Thoracic aorta (tissue), 2 donors: ENCODE measurements at places on chromosomes 3 and 15. TPM values are rescaled to one million over a fixed set of nuclear protein-coding genes. Genes with fewer than 3 reads are reported as not detected.

GRCh38 chr3:128152419-128153155, 694 bp upstream of the EEFSEC start:
- peaks cover 13% of the 10 kb centered on the region for H3K4me1 ChIP-seq
- H3K36me3 ChIP-seq = no peaks in the 10 kb centered on the region
- peak overlapping the region; percentile 93 for H3K4me3 ChIP-seq
- H3K27ac ChIP-seq = peak overlapping the region; percentile 77

- peaks cover 11% of the 10 kb centered on the region for H3K4me1 ChIP-seq
- no peak for DNase-seq
- peak overlapping the region; percentile 55 for H3K27ac ChIP-seq
Measured at GRCh38 chr3:130699765-130700164, 46.9 kb downstream of the PIK3R4 start.

GRCh38 chr3:28726840-28727239, 378.2 kb upstream of the AZI2 start:
- H3K4me1 ChIP-seq = peaks cover 15% of the 10 kb centered on the region
- H3K4me3 ChIP-seq = no peak overlapping the region
- no peaks in the 10 kb centered on the region for H3K27me3 ChIP-seq
- DNase-seq = no peak
- H3K27ac ChIP-seq = no peak overlapping the region

DNA sequence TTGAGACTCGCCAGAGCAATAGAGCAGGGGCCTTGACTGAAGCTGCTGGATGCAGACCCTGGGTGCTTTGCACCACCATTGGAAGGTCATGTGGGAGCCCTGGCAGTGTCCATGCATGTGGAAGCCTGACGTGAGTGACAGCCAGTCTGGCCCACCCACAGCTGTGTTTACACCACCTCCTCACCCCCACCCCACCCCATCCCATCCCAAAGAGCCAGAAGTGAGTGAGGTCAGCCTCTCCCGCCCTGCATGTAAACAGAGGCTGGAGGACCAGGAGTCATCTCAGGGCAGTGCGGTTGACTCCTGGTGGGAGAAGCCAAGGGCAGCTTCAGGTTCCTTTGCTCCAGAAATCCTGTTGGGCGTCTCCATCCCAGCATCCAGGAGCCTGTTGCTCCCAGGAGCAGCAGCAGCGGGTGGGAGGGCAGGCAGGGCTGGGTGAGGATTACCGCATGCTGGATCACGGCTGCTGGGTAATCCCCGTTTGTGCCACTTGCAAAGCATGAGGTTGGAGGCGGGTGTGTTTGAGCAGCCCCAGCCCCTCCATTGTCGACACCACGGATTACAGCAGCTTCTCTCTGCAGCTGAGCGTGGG, 44.6 kb downstream of the CORO2B start:
- H3K36me3 ChIP-seq = no peaks in the 10 kb centered on the region
- DNase-seq = no peak
- peaks cover 3% of the 10 kb centered on the region for H3K4me1 ChIP-seq
- no peak overlapping the region for H3K27ac ChIP-seq
- no peaks in the 10 kb centered on the region for H3K27me3 ChIP-seq

- peaks cover 97% of the 10 kb centered on the region for H3K4me1 ChIP-seq
- H3K27me3 ChIP-seq = no peaks in the 10 kb centered on the region
- H3K27ac ChIP-seq = peak overlapping the region; percentile 55
- no peak overlapping the region for H3K4me3 ChIP-seq
- no peaks in the 10 kb centered on the region for H3K36me3 ChIP-seq
- no peak for DNase-seq
Measured at GRCh38 chr3:188166441-188166840, 12.5 kb downstream of the LPP start.

The SLC49A4 gene
- total RNA-seq = 20.0 TPM

- no peaks in the 10 kb centered on the region for H3K27me3 ChIP-seq
- H3K4me3 ChIP-seq = no peak overlapping the region
- H3K4me1 ChIP-seq = peaks cover 48% of the 10 kb centered on the region
- H3K27ac ChIP-seq = peak overlapping the region; percentile 40
- no peaks in the 10 kb centered on the region for H3K36me3 ChIP-seq
- no peak for DNase-seq
Measured at GRCh38 chr3:194574639-194575483, 58.4 kb downstream of the TMEM44 start.

GRCh38 chr3:153722157-153722556, 399.0 kb upstream of the ARHGEF26 start:
- H3K4me3 ChIP-seq = no peak overlapping the region
- DNase-seq = no peak
- no peak overlapping the region for H3K27ac ChIP-seq
- H3K4me1 ChIP-seq = no peaks in the 10 kb centered on the region

DNA sequence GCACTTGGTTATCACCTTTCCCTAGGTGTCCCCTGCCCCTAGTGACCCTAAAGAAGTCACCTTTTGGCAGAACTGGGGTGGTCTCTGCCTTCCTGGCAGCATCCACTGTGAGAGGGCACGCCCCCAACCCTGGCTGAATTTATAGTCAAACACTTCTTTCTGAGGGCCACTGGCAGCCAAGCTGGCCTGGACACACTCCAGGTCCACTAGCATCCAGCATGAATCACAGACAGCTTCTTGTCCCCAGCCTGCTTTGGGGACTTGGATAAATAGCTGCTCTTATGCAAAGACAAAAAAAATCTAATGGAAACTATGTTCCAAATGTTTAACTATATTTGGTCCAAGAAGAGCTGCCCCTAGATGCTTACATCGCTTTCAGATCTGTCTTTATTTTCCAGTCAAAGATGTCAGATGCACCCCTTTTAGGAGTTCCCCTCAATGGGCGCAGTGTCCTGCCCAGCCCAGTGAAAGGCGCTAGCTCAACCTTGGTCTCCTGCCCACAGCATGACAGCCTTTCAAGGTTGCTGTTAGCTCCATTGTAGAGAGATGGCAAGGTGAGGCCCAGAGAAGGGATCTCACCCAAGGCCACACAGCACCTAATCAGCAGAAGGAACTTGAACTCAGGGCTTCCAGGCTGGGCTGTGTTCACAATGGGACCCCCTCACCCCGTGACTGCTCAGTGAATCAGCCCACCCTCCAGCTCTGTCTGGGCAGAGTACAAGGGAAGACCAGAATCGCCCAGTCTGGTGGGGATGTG, 7.0 kb downstream of the RASL12 start:
- peak overlapping the region; percentile 27 for H3K4me3 ChIP-seq
- DNase-seq = no peak
- H3K27ac ChIP-seq = peak overlapping the region; percentile 97
- no peaks in the 10 kb centered on the region for H3K27me3 ChIP-seq
- H3K36me3 ChIP-seq = peaks cover 46% of the 10 kb centered on the region
- peaks cover 100% of the 10 kb centered on the region for H3K4me1 ChIP-seq

DNA sequence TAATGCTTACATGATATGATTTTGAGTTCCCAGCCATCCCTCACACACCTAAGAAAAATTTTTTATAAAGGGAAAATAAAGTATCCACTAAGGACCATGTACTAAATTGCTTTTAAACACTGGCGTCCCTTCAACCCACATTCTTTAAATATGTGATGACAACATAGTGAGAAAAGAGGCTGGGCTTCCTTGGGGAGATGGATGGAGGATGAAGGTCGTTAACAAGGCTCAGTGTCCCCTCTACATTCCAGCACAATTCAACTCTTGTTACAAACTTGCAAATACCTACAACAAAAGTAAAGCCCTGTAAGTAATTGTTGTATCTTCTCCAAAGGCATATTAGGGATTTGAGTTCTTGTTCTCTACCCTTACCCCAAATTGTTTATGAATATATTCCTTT, 87.2 kb upstream of the SLC4A7 start:
- H3K27me3 ChIP-seq = no peaks in the 10 kb centered on the region
- H3K4me1 ChIP-seq = peaks cover 19% of the 10 kb centered on the region
- H3K27ac ChIP-seq = peak overlapping the region; percentile 80
- no peak overlapping the region for H3K4me3 ChIP-seq

The TM4SF18 gene
- 4.9 TPM for total RNA-seq

The NOX5 gene
- total RNA-seq = 0.54 TPM

The SMAD6 gene
- 113 TPM for total RNA-seq

GRCh38 chr3:45544024-45544716, 50.4 kb upstream of the LIMD1 start:
- no peak overlapping the region for H3K4me3 ChIP-seq
- H3K36me3 ChIP-seq = no peaks in the 10 kb centered on the region
- H3K27me3 ChIP-seq = no peaks in the 10 kb centered on the region

The CHRNA7 gene
- total RNA-seq = 0.95 TPM

DNA sequence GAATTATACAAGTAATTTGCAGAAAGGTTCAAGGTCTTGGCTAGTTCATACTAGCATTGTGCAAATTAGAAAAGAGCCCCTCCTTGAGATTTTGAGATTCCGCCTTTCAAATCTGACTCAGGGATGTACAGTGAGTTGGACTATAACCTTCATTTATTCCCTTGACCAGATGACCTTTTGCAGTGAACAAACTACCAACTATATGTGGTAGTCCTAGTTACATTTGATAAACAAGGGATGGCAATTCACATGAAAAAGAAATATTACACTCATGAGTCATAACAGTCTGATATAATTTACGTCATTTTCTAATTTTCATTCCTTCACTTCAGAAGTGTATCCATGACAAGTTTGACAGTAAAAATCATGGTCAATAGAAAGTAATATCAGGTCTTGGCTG, 860.4 kb downstream of the ROBO1 start:
- no peaks in the 10 kb centered on the region for H3K27me3 ChIP-seq
- DNase-seq = no peak

DNA sequence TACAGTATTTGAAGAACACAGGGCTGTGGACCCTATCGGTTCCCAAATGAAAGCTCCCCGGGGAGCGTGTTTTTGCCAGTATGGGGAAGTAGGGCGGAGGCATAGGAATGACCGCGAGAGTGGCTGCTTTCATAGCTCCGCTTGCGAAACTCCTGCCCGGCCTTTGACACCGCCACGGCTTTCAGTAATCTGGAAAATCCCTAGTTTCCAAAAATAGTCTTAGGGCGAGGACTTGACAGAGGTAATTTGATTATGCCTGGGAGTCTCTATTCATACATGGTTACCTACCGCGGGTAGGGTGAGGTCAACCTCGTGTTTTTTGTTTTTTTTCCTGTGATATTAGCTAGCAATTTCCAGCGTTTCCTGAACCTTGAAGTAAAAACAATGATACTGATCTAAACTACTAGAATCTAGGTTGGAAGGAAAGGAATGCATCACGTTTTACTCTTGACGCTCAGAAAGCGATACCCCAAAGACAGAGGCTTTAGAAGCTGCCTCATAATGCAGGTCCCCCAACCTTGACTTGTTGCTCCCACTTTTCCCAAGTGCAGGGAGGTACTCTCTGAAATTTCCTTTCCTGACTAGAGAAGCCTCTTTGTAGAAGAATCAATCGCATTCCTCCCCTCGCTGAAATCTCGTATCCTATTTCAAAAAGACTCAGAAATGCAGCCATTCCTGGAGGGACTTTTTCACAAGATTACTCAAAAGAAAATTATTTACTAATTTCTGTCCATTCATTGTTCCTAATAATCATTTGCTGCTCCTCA, 894 bp upstream of the CCNL1 start:
- H3K27ac ChIP-seq = peak overlapping the region; percentile 100
- H3K36me3 ChIP-seq = peaks cover 17% of the 10 kb centered on the region
- peak overlapping the region; percentile 98 for H3K4me3 ChIP-seq
- peaks cover 39% of the 10 kb centered on the region for H3K4me1 ChIP-seq

DNA sequence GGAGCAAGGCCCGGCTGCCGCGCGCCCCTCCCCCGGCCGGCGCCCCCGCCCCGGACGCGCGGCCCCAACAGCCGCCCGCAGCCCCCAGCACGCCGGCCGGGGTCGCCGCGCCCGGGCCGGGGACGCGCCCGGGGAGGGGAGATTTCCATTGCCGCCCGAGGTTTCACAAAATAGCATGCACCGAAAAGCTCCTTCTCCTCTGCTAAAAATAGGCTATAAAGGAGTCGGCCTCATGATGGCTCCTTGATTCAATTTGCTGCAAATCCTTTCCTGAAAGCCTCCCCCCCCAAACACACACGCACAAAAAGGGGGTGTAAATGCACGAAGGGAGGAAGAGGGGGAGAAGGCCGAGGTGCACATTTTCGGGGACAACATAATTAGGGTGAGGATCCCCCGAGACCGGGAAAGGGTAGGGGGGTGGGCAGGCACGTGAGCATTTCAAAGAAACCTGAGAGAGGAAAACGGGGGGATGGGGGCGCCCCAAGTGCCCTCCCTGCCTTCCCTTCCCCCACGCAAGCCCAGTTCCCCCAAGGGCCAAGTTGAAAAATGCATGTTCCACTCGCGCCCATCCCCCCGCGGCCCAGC, 734 bp downstream of the TBL1XR1 start:
- no peaks in the 10 kb centered on the region for H3K27me3 ChIP-seq
- DNase-seq = peak; percentile 3
- peak overlapping the region; percentile 98 for H3K4me3 ChIP-seq
- peaks cover 30% of the 10 kb centered on the region for H3K4me1 ChIP-seq
- H3K36me3 ChIP-seq = no peaks in the 10 kb centered on the region

DNA sequence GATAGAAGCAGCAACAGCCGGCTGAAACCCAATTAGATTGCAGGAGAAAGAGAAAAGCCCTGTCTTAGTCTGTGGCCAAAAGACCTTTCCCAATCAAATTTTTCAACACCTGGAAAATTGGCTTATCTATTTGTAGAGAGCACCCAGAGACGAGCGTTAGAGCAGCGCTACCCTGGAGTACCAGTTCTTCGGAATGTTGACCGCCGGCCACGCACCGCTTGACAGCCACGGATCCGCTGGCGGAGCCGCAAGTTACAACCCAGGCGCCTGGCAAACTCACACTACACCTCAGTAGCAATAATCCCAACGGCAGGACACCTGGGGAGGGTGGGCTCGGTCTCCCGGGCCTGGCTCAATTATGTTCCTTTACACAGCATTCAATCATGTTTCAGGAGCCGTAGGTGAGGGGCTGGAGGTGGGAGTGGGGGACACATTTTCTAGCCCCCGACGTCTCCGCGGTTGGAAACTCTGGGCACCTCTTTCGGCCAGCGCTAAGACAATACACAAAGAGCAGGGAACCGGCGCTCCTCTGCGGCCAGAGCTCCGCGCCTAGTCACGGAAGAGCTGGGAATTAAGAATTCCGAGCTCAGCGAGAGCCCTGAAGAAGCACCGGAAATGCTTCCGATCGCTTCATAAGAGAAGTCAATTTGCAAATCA, 1.2 kb downstream of the MB21D2 start:
- H3K27ac ChIP-seq = peak overlapping the region; percentile 88
- no peak for DNase-seq
- H3K4me3 ChIP-seq = peak overlapping the region; percentile 92
- H3K27me3 ChIP-seq = no peaks in the 10 kb centered on the region
- peaks cover 21% of the 10 kb centered on the region for H3K4me1 ChIP-seq

DNA sequence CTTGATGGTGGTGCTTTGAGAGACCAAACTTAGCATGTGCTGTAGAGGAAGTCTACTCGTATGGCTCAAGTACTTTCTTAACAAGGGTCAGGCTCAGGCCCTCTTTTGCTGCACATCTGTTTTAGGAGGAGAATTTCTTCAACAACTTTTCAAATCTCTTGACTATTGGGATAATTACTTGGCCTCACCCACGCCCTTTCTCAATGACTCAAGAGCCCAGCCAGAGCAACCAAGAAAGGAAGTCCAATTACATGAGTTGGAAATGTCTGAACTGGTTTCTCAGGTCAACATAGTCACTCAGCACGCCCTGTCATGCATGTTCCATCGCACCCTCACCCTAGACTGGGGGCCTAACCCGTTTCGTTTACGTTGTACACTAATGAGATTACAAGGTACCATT, 44.8 kb upstream of the UMPS start:
- H3K36me3 ChIP-seq = peaks cover 8% of the 10 kb centered on the region
- no peaks in the 10 kb centered on the region for H3K4me1 ChIP-seq
- no peaks in the 10 kb centered on the region for H3K27me3 ChIP-seq
- no peak for DNase-seq
- H3K4me3 ChIP-seq = no peak overlapping the region
- no peak overlapping the region for H3K27ac ChIP-seq

The STAG1 gene
- 56.4 TPM for total RNA-seq
